Activated T-cell treated with anti-CD3 and anti-CD28 coated beads for 48 hours (primary cell): ENCODE measurements at places on chromosomes 6 and 20.

DNA sequence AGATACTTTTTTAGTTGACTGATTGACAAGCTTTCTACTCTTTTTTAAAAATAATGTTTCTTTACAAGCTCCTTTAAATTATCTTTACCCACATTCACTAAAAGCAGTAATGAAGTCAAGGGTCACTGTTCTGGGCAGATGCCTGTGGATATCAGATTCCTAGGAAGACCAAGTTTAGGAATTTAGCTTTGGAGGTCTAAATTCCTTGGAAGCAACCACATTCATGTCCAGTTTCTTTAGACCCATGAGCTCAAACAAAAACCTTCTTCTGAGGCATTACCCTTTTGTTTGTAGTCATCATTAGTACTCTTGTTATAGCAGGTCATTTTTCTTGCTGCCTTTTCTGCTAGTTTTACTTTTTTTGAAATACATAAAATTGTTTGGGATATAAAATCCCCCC lies 462.9 kb upstream of the JAG1 start:
- no peak for DNase-seq

DNA sequence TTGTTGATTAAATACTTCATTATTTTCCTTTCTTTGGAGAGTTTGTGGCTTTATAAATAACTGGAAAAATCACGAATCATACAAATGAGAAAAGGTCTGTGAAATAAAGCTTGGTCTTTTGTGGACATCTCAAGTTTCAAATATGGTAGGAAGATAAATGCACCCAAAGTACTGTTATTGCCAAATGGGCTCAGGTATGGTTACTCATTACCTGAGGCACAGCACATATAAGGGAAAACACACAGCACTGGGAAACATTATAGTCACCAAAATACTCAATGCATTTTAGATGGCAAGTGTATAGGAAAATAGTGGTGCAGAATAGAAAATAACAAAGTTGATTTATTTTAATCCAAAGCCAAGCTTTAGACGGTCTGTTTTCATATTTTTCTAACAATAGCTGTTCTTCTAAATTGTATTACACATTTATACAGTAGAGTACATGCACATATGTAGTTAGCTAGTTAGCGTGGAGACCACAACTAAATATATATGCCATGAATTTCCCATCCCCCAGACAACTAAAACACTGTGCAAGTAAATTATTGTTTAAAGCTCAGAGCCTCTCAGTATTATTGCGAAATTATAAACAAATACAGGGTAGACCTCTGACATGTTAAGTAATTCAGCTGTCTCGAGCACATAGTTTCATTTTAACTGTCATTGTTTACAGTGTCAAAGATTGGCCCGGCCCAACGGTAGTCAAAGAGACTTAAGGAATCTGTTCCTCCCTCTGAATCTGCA lies 336.0 kb downstream of the SYNE1 start:
- DNase-seq, result no peak

DNA sequence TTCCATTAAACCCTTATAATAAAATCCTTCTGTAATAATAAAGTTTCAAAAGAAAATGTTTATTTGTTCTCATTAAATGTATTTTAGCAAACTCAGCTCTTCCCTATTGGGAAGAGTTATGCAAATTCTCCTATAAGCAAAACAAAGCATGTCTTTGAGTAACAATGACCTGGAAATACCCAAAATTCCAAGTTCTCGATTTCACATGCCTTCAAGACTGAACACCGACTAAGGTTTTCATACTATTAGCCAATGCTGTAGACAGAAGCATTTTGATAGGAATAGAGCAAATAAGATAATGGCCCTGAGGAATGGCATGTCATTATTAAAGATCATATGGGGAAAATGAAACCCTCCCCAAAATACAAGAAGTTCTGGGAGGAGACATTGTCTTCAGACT lies 3.8 kb downstream of the IL17A start:
- DNase-seq, result no peak

GRCh38 chr20:53961527-53961926 lies 108.9 kb downstream of the BCAS1 start:
- DNase-seq, result no peak

DNA sequence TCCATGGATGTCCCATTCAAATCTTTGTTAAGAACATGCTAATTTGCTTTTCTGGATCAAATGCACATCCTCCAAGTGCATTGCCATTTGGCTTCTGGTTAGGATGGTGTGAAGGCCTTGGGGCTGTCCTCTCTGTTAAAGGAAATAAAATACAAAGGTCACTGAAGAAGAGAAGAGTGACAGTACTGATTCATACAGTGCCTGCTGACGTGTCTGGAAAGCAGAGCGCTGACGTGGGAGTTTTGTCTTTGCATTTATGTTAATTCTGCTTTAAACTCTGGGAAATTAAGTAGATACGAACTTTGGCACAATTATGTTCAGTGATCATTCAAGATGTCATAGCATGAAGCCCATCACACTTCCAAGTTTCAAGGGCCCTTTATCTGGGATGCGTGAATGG lies 33.2 kb downstream of the SYNDIG1 start:
- no peak for DNase-seq

DNA sequence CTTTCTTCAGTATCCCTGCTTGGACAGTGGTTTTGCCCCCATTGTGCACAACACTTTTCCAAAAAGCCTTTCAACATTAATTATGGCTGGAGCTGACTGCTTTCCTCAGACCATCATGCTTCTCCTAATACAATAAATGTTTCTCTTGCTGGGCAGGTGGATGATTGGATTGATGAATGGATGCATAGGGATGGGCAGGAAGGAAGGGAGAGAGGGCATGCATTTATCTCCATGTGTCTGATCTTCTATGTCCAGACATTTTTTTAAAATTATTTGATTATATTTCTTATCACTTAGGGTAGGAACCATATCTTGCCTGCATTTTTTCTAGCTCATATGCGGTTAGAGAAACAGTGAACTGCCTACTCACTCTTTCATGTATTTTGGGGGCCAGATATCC lies 218.5 kb downstream of the PRL start:
- no peak for DNase-seq

DNA sequence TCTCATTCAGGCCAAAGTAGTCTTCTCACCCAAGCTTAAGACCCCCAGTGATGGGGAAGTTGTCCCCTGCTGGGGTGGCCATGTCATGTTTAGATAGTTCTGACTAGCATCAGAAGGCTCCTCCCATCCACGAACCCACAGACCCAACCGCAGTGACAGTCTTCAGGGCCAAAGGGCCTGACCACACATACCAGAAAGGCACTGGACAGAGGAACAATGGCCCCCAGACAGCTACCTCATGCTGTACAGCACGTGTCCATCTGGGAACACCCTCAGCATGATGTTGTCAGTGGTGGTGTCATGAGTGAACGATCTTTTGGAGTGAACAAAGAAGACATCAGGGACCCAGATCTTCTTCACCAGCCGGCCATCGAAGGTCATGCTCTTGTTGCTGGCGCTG lies 46.3 kb downstream of the GABRR2 start:
- DNase-seq, result no peak

GRCh38 chr6:111683749-111684267 lies 78.1 kb upstream of the TRAF3IP2 start:
- no peak for DNase-seq

DNA sequence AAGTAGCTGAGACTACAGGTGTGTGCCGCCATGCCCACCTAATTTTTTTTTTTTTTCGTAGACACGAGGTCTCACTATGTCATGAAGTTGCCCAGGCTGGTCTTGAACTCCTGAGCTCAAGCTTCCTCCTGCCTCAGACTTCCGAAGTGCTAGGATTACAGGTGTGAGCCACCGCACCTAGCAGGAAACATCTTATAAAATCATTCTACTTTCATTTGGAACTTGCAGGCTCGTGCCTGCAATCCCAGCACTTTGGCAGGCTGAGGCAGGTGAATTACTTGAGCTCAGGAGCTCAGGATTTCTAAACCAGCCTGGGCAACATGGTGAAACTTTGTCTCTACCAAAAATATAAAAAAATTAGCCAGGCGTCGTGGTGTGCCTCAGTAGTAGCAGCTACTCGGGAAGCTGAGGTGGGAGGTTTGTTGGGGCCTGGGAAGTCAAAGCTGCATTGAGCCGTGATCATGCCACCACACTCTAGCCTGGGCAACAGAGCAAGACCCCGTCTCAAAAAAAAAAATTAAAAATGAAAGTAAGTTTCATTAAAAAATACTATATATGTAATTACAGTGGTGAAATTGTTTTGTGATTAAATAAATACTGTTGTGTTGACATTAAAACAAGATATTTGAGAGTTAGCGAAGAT lies 15.1 kb downstream of the MAPK14 start:
- DNase-seq, result no peak

DNA sequence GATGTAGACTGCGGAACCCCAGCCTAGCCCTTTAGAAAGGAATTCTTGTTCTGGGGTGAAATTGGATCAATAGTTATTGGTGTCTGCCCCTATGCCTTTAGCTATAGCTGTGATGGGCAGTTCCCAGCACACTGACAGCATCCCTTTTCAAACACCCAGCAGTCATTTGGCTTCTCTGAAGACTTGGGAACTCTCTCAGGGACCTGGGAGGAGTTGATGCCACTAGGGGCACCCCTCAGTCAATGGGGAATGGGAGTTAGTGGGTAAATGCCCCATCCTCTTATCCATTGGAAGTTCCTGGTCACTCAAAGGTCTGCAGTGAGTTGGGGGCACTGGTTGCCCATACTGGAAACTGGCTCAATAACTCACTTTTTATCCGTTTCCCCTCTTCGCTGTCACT lies 31.6 kb upstream of the CSNK2A1 start:
- no peak for DNase-seq

GRCh38 chr6:128305228-128305627 lies 215.2 kb downstream of the PTPRK start:
- DNase-seq, result no peak

- no peak for DNase-seq
These were observed 16.0 kb downstream of the ANKS1A start for GRCh38 chr6:34904990-34905613.

- DNase-seq, result no peak
These were observed 101.4 kb downstream of the ZNF217 start for GRCh38 chr20:53492212-53492611.

GRCh38 chr6:134741200-134741536 lies 208.7 kb downstream of the ALDH8A1 start:
- DNase-seq, result no peak

DNA sequence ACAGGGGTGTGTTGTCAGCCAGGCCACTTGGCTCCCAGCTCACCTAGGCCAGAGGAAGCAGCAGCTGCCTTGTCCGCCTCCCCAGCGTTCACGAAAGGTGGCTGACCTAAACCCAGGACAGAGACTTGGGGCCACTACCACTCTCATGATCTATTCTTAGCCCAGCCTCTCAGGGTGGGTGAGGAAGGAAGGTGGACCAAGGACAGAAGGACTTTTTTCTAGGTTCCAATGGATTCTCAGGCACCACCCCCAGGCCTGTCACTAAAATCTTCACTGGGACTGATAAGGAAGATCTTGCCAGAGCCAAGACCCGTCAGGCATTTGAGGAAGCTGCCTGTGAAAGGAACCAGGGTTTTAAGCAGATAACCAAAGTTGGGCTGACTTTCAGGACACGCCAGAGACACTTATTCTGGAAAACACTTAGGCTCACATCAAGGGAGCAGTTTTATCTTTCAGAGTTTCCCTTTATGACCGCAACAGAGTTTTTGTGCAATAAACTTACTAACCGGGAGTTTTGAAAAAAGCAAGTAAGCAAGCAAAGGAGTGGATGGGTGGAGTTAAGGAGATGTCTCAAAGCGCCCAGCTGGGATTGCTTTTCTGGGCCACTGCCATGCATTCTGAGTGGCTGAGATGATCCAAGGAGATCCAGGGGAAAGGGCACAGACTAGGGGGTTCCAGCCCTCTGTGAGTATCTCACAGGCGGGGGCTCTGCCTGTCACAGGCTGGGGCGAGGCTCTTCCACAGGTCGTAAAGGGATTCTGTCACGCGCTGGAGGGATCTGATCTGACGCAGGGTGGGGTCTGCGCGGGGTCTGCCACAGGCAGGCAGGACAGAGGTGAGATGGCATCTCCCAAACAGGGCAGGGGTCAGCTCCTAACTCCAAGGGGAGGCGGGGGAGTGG lies 989 bp downstream of the FITM2 start:
- DNase-seq, result no peak

- no peak for DNase-seq
These were observed 118.8 kb downstream of the MAP3K7 start for GRCh38 chr6:90468080-90468479.

DNA sequence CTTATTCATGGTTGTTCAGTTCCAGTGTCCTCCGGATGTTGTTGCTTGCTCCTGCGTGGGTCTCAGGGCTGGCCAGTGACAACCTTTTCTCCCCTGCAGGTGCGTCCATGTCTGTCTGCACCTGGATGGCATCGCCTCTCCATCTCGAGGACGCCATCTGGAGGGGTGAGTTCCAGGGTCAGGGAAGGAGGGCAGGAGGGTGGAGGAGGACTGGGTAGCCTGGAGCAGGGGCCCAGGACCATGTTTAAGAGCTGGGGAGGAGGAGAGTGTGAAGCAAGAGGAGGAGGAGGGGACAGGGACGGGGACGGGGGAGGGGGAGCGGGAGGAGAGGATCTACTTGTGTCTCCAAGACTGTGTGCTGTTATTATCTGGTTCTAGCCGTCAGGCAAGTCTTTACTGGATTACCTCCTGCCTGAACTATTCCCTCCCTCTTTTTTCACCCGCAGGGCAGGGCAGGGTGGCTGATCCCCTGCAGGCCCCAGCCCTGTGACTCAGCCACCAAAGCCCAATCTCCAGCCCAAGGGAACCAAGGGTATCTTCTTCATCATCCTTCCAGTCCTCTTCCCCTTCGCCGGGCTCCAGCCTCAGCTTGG lies 32.2 kb upstream of the TULP1 start:
- DNase-seq, result no peak

DNA sequence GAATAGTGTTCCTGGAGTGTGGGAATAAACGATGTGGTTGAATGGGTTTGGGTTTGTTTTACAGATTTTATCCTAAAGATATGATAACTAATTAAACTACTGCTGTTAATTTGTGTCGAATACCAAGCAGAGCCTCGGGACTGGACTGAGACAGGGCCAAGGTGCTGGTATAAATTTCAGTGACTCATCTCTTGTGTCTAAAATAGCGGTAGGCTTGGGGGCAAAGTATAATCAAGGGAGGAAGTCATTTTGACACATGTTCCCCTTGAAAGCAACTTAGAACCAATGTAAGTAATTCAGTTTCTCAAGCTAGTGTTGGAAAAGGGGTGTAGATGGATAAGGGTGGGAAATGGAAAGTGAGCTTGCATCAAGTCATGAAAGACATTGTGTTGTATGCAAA lies 108.4 kb downstream of the PLCB4 start:
- no peak for DNase-seq

DNA sequence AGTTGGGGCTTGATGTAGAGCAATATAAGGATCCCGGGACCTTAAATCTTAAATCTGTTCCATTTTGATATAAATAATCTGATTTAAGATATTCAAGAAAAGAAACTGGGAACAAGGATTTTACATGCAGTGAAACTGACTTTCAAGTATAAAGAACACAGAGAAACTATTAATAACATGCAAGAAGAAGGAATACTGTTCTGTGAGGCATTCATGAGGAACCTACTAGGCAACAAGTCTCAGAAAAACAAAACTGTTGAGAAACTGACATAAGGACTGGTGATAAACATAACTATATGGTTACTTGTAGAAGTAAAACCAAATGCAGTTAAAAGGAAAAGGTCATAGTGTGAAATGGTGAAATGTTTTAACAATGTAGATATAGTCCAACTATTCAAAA lies 15.8 kb downstream of the HDDC2 start:
- DNase-seq, result no peak

- no peak for DNase-seq
These were observed 8.2 kb downstream of the CYB5R4 start for GRCh38 chr6:83867527-83868161.
